ENCODE measurements at places on chromosomes 7 and 10. TPM values are rescaled to one million over a fixed set of nuclear protein-coding genes. Genes with fewer than 3 reads are reported as not detected.

Gene ATG9B
- total RNA-seq = 1.2 TPM

Gene NEUROD6
- not detected for total RNA-seq

Gene NUDT13
- 1.6 TPM for total RNA-seq

Gene LIPN
- total RNA-seq = not detected

Gene LIPJ
- total RNA-seq = 0.09 TPM

Gene C7orf25
- total RNA-seq = 3.3 TPM

Gene ITGA8
- 0.24 TPM for total RNA-seq

Gene SMURF1
- 31.6 TPM for total RNA-seq

Gene LRRC4
- total RNA-seq = 0.38 TPM

Gene PI4K2A
- total RNA-seq = 18.8 TPM

Gene TRIM73
- 5.8 TPM for total RNA-seq

Gene SLC39A12
- not detected for total RNA-seq

Gene TCF7L2
- 75.8 TPM for total RNA-seq

Gene RPEL1
- total RNA-seq = not detected

Gene PGAM2
- total RNA-seq = 1.2 TPM

Gene KNDC1
- total RNA-seq = 9.6 TPM

Gene COL28A1
- 1.1 TPM for total RNA-seq

Gene BRI3
- total RNA-seq = 163 TPM

Gene SCRN1
- 147 TPM for total RNA-seq

Gene HMX3
- total RNA-seq = not detected

Gene ANKRD1
- 41.0 TPM for total RNA-seq

Gene KIAA1549
- 14.6 TPM for total RNA-seq

Gene CELF2
- 139 TPM for total RNA-seq

Gene TUBB8
- total RNA-seq = 2.1 TPM

Gene GSTK1
- 61.1 TPM for total RNA-seq

Data from endodermal cell (in vitro differentiated cells).